Stimulated activated CD4-positive, alpha-beta T cell treated with anti-CD3 and anti-CD28 coated beads, Interleukin-15, amount 100 ng/mL, for 1 hour (primary cell): ENCODE measurements at places on chromosomes 13 and 19.

- DNase-seq = no peak
These were observed 71.4 kb downstream of the FREM2 start for GRCh38 chr13:38758277-38758676.

GRCh38 chr13:46630431-46631178, 77.6 kb downstream of the LRCH1 start:
- DNase-seq = no peak

- no peak for DNase-seq
These were observed 19.3 kb downstream of the ZNF583 start for GRCh38 chr19:56423276-56423984.

- DNase-seq = no peak
These were observed 882.0 kb upstream of the SLITRK6 start for GRCh38 chr13:86681223-86681622.

- DNase-seq = no peak
These were observed 463 bp downstream of the SUGP1 start for GRCh38 chr19:19319732-19320360.
